AG09309 (cell line): ENCODE measurements at places on chromosomes 1 and 21.
A peak's percentile ranks its signal among the peaks of the same experiment; 100 is the strongest.

DNA sequence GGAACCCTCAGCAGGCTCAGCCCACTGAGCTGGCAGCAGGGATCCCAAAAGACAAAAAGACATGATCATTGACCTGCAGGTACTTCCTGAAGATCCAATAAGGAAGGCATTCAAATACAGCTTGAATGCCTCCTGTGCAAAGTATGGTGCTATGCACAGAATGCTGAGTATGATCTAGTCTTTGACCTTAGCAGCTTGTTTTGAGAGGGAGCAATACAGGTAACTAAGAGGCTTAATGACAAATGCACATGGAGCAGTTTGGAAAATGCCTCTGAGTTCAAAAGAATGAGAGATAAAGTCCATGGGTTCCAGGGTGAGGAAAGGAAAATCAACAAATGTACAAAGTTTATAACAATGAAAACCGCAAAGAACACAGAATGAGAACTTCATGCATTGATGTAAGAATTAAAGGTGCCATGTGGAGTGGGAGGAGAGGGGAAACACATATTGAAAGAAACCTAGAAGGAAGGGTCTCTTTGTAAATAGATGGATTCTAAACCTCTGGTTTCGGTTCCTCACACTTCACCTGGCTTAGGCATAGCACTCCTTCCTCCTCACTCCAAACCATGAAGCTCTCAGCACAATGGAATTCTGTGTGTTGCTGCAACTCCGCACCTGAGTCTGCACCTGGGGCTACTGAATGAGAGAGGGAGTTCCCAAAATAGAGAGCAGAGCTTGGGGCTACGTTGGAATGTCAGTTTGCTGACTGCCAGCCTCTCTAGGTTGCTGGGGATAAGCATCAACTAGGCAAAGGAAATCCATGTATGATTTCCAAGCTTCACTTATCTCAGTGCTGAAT lies 77.6 kb downstream of the PLXNA2 start:
- DNase-seq, result no peak

- DNase-seq, result no peak
These were observed 104.2 kb upstream of the PROX1 start for GRCh38 chr1:213883618-213884017.

GRCh38 chr1:151327903-151328674 lies 873 bp upstream of the PI4KB start:
- no peak for DNase-seq

DNA sequence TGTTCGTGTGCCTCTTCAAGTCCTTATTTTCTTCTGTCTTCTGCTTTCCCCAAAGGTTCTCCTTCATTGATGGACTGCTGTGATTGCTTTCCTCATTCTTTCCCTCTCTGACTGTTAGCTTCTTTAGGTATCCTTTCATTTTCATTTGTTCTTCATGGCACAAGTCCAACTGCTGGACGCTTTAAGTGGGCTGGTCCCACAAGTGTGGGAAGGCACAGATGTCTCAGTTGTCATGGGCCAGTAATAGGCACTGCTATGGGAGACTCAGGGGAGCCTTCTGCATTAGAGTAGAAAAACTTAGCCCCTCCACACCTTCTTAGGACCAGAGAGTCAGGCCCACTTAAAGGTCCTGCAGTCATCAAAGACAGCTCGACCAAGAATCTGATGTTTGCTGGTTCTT lies 122.3 kb upstream of the C1orf105 start:
- no peak for DNase-seq

DNA sequence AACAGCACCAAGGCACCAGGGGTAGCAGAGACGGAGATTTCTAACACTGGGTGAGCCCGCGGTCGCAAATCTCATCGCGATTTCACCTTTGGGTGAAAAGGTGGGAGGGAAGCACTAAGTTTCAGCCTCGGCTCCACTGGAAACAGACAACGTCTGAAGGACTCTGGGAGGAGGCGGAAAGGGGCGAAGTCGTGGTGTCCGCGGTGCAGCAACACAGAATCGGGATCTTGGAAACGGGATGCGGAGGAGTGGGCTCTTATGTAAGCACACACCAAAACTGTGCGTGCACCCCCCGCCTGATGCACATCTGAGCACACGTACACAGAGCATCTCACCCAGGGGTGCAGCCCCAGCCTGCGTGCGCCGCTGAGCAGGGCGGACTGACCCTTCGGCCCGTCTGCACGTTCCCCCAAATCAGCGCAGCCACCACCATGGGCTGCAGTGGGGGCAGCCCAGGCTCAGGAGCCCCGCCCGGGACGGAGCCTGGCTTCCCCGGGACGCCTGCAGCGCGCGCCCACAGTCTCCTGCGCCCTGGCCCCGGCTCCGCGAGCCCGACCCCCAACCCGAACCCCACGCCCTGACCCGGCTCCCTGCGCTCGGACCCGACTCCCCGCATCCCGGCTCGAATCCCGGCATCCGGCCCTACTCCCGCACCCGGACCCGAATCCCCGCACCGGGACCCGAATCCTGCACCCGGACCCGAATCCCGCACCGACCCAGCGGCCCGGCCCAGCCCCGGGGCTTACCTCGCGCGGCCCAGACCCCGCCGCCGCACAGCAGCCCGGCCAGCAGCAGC lies 670 bp downstream of the CLSTN1 start:
- DNase-seq, result no peak

DNA sequence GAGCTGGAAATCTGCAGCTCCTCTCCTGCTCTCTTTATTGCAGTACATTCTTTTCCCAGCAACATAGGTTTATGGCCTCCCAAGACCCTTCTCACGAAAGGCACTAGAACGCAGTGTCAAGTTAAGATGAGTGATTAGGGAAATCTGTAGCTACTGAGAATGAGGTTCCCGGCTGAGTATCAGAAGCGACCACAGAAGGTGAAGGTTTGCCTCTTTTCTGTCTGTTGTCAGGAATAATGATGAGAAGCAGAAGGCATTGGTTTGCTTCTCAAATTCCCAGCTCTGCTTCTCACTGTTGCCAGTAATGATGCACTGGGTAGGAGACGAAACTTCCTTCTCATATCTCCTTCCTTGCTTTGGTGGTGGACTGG lies 128.4 kb downstream of the NTMT2 start:
- peak; percentile 33 for DNase-seq
